ENCODE measurements at places on chromosomes 7 and 10.

DNA sequence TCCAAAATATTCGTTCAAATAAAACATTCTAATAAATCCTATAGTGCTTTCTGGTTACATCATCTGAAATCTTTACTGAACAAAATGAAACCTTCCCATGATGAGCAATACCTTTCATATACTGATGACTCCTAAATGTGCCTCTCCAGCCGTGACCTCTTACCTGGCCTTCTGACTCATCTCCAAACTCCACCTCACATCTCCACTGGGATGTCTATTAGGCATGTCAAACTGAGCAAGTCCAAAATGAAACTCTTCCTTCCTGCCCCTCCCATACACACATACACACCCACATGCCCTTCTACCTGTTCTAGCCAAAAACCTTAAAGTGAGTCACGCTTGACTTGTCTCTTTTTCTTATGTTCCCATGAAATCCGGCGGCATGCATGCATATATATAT, 22.9 kb downstream of the GSAP start:
- no peak for DNase-seq

DNA sequence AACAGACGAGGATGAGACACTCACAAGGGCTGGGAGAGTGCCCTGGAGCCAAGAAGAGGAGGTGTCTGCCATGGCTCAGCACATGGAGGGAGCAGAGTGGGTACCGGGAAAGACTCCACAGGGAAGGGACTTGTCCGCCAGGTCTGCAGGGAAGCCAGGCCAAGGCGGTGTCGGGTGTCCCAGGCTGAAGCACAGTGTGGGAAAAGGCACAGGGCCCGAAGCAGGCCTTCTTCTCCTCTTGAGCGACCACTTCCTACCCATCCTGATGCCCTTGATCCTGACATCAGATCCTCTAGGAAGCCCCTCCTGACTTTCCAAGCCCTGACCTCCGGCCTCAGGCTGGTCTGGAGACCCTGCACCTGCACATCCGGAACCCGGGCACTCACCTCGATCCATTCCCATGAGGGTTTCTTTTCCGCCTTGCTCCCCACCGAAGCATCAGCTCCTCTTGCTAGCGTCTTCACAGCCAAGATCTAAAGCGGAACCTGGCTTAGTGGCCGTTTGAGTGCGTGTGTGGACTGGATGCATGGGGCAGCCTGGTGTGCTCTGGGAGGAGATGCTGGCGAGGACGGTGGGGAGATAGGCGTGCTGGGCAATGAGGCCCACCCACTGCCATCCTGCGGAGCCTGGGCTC, 8.5 kb downstream of the CALML3 start:
- no peak for DNase-seq

DNA sequence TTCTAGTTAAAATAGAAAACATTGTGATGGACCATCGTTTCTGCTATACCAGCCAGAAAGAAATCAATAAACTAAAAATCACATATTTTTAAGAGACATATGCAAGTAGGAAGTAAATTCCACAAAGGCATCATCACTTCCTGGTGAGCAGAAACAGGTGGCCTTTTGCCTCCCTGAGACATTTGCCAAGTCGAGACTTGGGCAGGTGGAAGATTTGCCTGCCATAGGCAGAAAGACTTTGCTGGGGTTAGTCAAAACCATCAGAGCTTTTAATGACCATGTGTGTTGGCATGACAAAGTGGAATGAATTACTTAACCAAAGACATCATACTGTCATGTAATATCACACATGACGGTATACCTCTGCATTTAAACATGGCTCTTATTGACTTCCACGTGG, 66.0 kb upstream of the FGL2 start:
- DNase-seq, result no peak

DNA sequence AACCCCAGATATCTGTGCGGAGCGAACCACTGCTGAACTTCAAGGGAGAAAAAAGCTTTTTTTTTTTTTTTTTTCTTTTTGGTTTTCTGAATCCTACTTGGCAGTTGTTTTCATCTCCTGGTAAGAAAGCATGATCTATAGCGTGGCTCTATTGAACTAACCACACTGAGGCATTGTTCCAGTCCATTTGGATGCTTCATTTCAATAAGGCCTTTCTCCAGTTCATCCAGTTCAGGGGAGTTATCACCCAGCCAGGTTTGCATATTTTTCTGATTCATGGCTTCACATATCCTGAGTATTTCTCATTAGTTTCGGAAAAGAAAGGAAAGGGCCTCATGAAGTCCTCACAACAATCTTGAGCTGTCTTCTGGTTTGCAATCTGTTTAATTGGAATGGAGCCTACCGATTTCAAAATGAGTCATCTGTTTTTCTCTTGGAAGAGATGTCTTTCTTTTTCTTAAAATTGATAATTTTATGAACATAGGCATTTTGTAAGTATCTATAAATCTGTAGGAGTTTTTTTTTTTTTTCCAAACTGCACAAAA, 93.1 kb upstream of the STEAP4 start:
- DNase-seq, result no peak

DNA sequence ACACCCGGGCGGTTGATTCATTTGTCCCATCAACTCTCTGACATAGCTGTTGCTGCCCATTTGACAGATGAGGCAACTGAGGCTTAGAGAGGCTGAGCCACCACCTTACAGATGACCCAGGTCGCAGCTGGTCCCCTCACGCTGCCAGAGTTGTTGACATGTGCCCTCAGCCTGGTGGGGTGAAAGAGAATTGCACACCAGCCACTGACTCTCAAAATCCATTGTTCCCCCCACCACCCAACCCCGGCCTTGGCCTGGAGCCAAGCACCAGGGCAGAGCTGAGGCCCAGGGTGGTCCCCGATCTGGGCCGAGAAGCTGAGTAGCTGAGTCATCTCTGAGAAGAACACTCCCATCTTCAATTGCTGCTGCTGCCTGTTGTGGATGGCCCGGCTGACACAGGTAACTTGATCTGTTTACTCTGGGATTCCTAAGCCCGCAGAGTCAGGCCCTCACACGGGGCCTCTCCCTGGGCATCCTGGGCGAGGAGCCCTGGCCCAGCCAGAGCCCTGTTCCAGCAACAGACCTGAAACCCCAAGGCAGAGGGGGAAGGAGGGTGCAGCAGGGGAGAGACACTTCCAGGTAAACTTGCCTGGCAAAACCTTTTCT, 27.5 kb downstream of the PVRIG start:
- DNase-seq, result no peak

GRCh38 chr7:134781171-134781570, 1.7 kb downstream of the CALD1 start:
- DNase-seq, result no peak

- DNase-seq, result peak; percentile 24
Measured at GRCh38 chr7:12067156-12067831, 143.8 kb upstream of the TMEM106B start.

DNA sequence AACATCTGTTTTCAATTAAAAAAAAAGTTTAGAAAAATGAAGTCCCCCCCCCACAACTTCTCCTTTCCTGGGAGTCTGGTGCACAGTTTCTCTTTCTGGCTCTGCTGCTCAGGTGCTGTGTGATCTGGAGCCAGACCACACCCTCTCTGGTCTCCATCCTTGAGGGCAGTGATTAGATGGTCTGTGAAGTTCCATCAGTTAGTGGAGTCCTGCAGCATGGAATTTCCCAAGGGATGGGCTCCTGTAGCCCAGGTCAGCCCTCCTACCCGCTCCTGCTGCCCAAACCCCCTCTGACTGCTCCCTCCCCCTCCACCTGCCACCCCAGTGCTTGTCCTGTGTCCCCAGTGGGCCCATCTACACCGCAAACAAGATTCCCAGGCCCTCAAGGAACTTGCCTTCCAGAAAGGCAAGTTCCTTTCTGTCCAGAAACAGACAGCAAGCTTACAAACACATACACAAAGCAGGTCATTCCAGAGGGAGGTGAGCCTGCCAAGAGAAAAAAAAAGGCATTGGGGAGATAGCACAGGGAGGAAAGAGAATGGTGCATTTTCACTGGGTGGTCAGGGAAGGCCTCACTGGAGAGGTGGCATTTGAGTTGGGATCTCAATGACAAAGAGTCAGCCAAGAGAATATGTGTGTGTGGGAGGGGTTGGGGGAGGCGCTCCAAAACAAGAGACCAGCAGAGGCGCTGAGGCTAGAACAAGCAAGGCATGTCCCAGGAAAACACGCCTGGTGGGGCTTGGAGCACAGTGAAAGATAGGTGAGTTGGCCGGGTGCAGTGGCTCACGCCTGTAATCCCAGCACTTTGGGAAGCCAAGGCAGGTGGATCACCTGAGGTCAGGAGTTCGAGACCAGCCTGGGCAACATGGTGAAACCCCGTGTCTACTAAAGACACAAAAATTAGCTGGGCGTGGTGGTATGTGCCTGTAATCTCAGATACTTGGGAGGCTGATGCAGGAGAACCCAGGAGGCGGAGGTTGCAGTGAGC, 49.5 kb upstream of the SLC29A3 start:
- no peak for DNase-seq

DNA sequence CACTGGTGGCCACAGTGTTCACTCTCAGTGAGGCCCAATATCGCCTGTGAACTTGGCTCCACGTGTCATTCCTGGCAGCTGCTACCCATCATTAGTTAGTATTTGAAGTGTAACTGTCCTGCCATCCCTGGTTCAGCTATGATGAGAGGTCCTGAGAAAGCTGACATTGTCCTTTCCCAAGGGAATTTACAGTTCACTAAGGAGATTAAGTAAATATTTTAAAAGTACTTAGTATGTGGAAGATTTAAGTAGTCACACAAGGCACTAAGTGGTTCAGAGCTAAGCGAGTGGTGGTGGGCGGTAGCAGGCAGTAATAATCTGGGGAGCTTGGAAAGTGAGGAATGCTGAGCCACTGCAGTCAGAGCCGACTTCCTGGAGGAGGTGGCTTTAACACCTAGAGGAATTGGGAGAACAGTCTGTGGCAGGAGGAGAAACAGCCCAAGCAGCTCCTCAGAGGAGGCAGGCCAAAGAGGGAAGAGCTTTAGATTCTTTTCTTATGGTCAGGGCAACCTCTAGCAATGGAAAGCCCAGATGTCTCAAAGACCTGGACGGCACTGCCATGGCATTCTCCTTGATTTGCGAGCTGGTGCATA, 519.7 kb downstream of the LRMDA start:
- DNase-seq, result no peak

- no peak for DNase-seq
Measured at GRCh38 chr7:135447748-135448147, 62.2 kb downstream of the CNOT4 start.

DNA sequence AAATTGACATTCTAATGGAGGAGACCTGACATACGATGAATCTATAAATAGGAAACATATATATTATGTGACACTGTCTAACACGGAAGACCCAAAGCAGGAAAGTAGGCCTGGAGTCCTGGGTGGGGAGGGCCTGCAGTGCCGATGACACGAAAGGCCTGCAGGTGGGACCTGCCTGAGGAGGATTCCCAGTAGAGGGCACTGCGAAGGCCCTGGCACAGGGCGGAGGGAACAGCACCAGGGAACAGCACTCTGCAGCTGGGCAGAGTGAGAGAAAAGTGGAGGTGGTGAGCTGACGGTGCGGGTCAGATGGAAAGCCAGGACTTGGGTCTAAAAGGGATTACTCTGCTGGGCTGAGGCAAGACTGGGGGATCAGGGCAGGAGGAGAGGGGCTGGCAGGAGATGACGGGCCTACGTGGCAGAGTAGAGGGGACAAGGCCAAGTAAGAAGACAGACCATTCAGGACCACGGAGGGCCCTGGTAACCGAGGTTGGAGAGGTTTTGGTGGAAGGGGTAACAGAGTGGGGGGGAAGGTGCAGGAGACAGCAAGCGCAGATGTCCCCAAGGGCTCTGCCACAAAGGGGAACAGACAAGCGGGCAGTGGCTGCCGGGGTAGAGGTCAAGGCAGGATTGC, 8.1 kb downstream of the ZNF746 start:
- DNase-seq, result no peak

DNA sequence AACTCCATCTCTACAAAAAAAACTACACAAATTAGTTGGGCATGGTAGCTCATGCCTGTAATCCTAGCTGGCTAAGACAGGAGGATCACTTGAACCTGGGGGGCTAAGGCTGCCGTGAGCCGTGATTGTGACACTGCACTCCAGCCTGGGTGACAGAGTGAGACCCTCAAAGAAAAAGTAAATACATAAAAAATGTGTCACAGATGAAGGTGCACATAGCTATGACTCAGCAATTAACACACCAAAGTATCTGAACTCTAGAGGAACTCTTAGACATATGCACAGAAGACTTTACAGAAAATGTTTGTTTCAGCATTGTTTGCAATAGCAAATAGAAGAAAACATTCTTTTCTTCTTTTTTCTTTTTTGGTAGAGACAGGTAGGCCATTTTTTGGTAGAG, 8.3 kb downstream of the C10orf62 start:
- no peak for DNase-seq

GRCh38 chr10:22317076-22317370, 835 bp downstream of the COMMD3 start:
- no peak for DNase-seq

DNA sequence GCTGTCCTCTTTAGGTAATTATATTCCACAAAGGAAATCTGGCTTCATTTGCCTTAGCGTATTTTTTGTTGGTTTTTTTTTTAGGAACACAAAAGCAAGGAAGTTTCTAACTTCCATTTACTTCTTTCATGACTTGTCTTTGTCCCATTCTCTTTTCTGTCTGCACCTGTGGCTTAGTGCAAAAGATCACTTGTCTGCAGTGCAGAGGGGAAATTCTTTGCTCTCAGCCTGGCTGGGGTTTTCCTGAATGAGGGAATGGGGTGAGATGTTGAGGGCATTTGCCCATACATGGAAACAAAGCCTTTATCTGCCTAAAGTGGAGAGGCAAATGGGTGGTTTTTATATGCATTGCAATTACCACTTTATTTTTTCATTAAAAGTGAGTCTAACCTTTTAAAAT, 361.1 kb upstream of the IGFBP3 start:
- DNase-seq, result no peak

- no peak for DNase-seq
Measured at GRCh38 chr10:60932756-60933155, 11.2 kb downstream of the RHOBTB1 start.

DNA sequence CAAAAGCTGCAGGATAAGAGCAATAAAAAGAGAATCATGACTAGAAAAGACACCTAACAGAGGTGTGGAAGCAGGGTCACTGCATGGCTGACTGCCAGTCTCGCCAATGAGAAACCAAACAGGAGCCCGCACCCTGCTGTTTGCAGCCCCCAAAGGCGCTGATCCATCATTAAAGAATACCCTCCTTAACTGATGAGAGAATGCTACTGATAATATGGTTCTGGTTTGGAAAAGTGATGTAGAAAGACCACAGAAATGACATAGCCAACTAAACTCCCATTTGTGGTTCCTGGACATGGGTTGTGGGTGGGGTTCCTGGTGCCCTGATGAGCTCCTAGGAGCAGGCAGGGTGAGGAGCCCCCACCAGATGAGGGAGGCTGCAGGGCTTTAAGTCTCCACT, 207.4 kb downstream of the TNS3 start:
- DNase-seq, result no peak

DNA sequence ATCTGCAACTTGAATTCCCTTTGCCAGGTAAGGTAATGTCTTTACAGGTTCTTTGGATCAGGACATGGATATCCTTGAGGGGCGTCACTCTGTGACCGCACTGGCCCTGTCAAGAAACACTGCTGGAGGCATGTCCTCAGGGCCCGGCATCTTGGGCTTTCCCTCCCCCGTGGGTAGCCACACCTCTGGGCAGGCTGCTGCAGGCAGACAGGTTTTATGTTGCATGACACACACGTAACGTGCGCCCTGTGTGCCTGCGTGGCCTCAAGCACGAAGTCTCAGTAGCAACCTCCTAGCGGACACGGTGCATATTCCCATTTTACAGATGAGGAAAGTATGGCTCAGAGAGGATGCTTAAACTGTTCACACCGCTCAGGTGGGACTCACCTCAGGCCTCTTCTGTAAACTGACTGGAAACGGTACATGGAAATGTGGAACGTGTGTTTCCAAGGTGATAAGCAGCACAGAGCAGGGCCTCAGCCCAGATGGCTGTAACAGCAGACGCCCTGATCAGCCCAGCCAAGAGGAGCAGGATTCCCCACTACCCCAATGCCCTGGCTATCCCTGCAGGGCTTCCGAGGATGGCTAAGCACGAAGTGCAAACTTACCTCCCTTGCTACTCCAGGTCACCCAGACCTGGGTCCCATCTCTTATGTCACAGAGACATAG, 553.6 kb downstream of the TCERG1L start:
- DNase-seq, result no peak

Measured in activated naive CD4-positive, alpha-beta T cell (primary cell).